ENCODE measurements at places on chromosomes 2 and 18.

DNA sequence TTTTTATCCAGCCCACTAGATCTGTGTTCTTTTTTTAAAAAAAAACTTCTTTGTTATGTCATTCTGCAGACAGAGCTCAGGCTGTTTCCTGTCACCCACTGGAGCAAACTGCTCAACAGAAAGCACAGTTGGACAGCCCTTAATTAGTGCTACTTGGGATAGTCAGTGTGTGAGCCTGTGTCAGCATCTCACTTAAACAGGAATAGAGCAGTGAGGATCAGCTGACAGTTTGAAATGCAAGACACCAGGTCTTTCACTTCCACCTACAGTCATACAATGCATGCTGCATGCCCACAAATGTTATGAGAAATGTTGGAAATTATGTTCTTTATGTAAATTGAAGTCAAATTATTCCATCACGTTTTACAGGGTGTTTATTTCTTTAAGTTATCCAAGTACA, 174.9 kb downstream of the NR4A2 start:
- no peak for DNase-seq

GRCh38 chr2:129499747-129500146, 479.7 kb upstream of the RAB6C start:
- DNase-seq, result no peak

DNA sequence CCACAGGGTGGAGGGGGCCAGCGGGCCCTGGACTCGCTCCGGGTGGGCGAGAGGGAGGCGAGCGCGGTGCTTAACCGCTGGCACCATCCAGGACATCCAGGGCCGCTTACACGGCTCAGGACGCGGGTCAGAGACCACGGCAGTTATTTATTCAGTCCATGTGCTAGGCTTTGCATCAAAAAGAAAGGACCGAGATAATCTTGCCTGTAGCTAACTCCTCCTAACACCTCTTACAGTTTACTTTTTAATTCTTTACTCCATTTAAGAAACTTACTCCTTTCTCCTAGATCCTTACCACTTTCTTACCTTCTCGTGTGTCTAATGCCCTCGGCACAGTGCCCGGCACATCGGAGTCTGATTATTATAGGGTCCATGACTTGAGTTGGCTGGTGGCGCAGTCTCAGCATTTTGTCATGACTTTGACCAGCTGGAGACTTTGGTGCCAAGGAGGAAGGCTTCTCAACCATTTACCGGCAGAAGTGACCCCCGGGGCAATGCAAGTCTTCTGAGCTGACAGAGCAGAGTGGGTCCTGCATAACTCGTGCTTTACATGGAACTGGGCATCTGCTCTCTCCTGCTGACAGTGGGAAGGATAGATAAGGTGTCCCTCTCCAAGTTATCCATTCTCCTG, 503 bp downstream of the ANXA4 start:
- DNase-seq, result no peak

- no peak for DNase-seq
These were observed 20.5 kb downstream of the GPR35 start for GRCh38 chr2:240645801-240646175.

DNA sequence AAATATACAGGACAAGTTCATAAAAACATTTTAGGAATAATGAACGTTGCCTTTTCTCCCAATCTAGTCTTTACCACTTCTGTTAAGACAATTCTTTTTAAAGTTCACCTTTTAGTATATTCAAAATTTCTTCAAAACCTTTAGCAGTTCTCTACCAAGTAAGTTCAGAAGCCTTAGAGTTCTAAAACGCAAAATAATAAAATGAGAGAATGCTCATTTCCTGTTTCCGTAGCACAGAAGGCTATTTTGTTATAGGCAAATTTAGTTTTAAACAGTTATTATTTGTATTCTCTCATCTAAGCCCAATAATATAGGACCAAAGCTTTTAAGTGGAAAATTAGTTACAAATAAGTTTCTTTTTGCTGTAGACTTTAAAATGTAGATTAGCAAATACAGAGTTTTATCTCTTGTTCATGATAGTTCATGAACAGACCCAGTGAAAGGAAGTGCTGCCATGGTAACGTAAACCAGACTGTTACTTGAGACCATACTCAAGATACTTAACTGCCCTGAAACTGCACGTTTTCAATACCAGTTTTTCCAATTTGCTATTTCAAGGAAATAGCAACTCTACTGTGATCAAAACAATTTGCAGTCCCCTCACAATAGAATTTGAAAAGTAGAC, 173.1 kb upstream of the STON1 start:
- DNase-seq, result no peak

GRCh38 chr18:45449418-45450227, 165.7 kb upstream of the SLC14A2 start:
- no peak for DNase-seq
